ENCODE measurements at places on chromosomes 11 and 22. TPM values are rescaled to one million over a fixed set of nuclear protein-coding genes. Genes with fewer than 3 reads are reported as not detected.

PIK3C2A gene
- 236 TPM for total RNA-seq

MLC1 gene
- not detected for total RNA-seq

PRDX5 gene
- 108 TPM for total RNA-seq

TRIM22 gene
- total RNA-seq, result 115 TPM

SYT13 gene
- not detected for total RNA-seq

CELSR1 gene
- total RNA-seq, result 1.3 TPM

SERPIND1 gene
- 1.5 TPM for total RNA-seq

SLC16A8 gene
- not detected for total RNA-seq

OR2AG2 gene
- total RNA-seq, result 0.43 TPM

APOA1 gene
- total RNA-seq, result not detected

HEPN1 gene
- total RNA-seq, result not detected

SCGB1A1 gene
- not detected for total RNA-seq

LIN7C gene
- total RNA-seq, result 69.4 TPM

MS4A15 gene
- not detected for total RNA-seq

MRGPRF gene
- total RNA-seq, result not detected

PRRG4 gene
- total RNA-seq, result 0.43 TPM

ARHGAP8 gene
- not detected for total RNA-seq

H19 gene
- not detected for total RNA-seq

TSPAN32 gene
- total RNA-seq, result not detected

TRIM29 gene
- total RNA-seq, result not detected

PYGM gene
- total RNA-seq, result 0.27 TPM

MMP13 gene
- total RNA-seq, result not detected

PTGDR2 gene
- total RNA-seq, result under 0.01 TPM

SAC3D1 gene
- 12.1 TPM for total RNA-seq

UPB1 gene
- 0.40 TPM for total RNA-seq

CRYBA4 gene
- not detected for total RNA-seq

DNAJB13 gene
- not detected for total RNA-seq

P2RY6 gene
- 0.14 TPM for total RNA-seq

RIC3 gene
- total RNA-seq, result 0.27 TPM

SLC15A3 gene
- total RNA-seq, result 2.7 TPM

LRRC75B gene
- 3.7 TPM for total RNA-seq

EHD1 gene
- total RNA-seq, result 91.8 TPM

PLAAT5 gene
- total RNA-seq, result not detected

DERL3 gene
- 0.66 TPM for total RNA-seq

VWCE gene
- total RNA-seq, result 6.4 TPM

AIFM3 gene
- total RNA-seq, result not detected

HSPB2 gene
- not detected for total RNA-seq

CRELD2 gene
- total RNA-seq, result 29.4 TPM

OR4D5 gene
- not detected for total RNA-seq

LDLRAD3 gene
- total RNA-seq, result 24.8 TPM

MRGPRX3 gene
- not detected for total RNA-seq

RCOR2 gene
- total RNA-seq, result 0.40 TPM

NLRP10 gene
- not detected for total RNA-seq

CD3G gene
- total RNA-seq, result not detected

OR5M10 gene
- not detected for total RNA-seq

CNIH2 gene
- total RNA-seq, result 0.13 TPM

GNG3 gene
- total RNA-seq, result not detected

TENM4 gene
- 0.13 TPM for total RNA-seq

CPT1B gene
- 1.6 TPM for total RNA-seq

OR5B21 gene
- not detected for total RNA-seq

FGF19 gene
- total RNA-seq, result not detected

PGGHG gene
- total RNA-seq, result 13.2 TPM

PHOX2A gene
- total RNA-seq, result not detected

PSMD13 gene
- 184 TPM for total RNA-seq

ACAD8 gene
- 17.9 TPM for total RNA-seq

OR9G1 gene
- not detected for total RNA-seq

Data from thoracic aorta endothelial cell (primary cell).